ENCODE measurements at places on chromosomes 6 and 20. TPM values are rescaled to one million over a fixed set of nuclear protein-coding genes. Genes with fewer than 3 reads are reported as not detected.

- DNase-seq, result peak; percentile 8
Measured at GRCh38 chr6:45743028-45743615, 272.5 kb downstream of the CLIC5 start.

DNA sequence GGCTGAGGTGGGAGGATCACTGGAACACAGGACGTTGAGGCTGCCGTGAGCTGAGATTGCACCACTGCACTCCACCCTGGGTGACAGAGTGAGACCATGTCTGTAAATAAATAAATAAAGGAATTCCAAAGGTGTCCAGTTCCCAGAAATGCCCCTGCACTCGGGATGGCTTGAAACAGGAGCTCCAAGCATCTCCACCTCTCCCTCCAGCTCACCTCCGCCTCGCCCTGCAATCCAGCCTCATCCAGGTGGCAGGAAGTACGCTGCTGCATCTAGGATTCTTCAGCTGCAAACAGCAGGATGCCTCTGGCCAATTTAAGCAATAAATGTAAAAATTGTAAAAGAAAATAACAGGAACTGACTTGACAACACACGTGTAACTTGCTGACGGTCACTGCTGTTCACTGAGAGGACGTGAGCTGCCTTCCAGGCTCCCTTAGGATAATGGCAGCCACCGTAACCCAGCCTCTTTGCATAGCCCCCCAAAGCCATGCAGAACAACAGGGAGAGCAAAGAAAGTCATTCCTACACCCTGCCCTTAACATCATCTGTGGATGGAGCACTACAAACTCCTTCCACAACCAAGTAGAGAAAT, 11.4 kb upstream of the GRM4 start:
- peak; percentile 69 for DNase-seq

DNA sequence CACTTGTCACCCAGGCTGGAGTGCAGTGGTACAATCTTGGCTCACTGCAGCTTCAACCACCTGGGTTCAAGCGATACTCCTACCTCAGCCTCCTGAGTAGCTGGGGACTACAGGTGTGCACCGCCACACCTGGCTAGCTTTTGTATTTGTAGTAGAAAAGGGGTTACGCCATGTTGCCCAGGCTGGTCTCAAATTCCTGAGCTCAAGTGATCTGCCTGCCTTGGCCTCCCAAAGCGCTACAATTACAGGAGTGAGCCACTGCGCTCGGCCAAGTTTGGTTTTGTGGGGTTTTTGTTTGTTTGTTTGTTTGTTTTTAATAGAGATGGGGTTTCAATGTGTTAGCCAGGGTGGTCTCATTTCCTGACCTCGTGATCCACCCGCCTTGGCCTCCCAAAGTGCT, 12.3 kb downstream of the LOC128125822 start:
- DNase-seq, result no peak

- peak; percentile 30 for DNase-seq
Measured at GRCh38 chr20:32524829-32525501, 60.2 kb downstream of the NOL4L start.

GRCh38 chr6:163782436-163783003, 368.0 kb downstream of the QKI start:
- DNase-seq, result no peak

The OPRM1 gene
- not detected for total RNA-seq

DNA sequence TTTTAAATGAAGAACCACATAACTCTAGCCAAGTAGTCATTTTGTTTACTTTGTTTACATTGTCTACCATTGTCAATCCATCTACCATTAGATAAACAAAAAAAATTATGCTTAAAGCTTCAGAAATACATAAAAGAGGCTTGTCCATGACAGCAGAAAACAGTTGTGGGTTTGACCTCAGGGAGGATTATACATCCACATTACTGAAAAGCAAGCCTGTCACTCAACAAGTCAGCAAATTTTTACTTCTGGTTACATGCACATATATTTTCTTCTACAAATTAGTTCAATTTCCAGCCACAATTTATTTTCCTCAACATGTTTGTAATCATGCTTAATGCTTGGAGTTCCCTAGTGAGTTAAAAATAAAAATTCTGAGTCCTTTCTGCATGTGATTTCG, 713.3 kb downstream of the COL12A1 start:
- no peak for DNase-seq

GRCh38 chr20:51096582-51097267, 73.8 kb upstream of the KCNG1 start:
- DNase-seq, result no peak

DNA sequence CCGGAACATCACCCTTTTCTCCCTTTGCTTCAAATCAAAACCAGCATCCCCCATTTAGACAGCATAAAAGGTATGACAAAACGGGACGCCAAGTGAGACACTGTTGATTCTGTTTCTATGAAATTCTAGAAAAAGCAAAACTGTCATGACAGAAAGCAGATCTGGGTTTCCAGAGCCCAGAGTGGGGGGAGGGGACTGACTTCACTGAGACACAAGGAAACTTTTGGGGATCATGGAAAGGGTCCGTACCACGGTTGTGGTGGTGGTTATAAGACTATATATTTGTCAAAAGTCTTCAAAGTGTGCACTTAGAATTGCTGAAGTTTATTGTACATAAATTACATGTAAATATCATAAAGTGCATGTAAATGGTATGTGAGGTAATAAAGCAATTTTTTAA, 82.6 kb downstream of the SLC22A3 start:
- no peak for DNase-seq

- DNase-seq, result peak; percentile 26
Measured at GRCh38 chr6:161434350-161434749, 160.5 kb upstream of the AGPAT4 start.

The ABHD16B gene
- not detected for total RNA-seq

DNA sequence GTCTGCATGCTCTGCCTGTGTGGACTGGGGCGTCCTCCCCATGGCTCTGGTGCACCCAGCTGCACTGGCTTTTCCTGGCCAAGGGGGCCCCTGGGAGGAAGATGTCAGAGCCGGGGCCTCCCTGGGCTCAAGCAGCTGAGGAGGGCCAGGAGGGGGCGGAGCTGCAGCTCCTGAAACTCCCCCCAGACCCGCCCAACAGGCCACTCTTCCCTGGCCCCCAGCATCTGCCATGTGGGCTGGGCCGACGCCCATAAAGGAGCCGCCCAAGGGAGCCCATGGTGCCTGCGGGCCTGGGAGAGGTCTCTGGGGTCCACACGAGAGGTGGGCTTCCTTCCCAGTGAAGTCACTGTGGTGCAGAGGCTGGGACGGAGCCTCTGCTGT, 4.0 kb downstream of the RBBP8NL start:
- no peak for DNase-seq

Measured in osteoblast (primary cell).